Occipital lobe (tissue), 3 donors: ENCODE measurements at places on chromosomes 5 and 9.

DNA sequence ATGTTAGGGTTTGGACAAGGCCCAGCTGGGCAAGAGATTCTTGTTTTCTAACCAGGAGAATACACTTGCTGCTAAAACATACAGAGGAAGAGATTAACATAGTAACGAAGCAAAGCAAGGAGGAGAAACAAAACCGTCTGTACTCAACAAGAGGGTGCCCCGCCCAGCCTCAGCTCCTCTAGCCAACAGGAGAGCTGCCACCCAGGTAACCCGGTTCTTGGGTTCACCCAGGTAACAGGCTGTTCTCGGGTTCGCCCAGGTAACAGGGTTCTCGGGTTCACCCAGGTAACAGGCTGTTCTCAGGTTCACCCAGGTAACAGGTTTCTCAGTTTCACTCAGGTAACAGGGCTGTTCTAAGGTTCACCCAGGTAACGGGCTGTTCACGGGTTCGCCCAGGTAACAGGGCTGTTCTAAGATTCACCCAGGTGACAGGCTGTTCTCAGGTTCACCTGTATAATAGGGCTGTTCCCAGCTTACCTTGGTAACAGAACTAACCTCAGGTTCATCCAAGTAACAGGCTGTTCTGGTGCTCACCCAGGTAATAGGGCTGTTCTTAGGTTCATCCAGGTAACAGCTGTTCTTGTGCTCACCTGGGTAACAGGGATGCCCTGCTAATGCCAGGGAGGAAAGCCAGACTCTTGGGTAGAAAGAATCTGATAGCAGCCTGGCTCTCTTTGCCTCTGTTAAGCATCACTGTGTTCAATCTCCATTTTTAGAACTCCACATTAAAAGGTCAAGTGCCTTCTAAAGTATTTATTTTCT is 271.6 kb downstream of the SYK start:
- DNase-seq = no peak

- DNase-seq = no peak
Measured at GRCh38 chr5:178983728-178984127, 11.4 kb downstream of the GRM6 start.

GRCh38 chr5:143402553-143403333 is 743 bp downstream of the NR3C1 start:
- peak; percentile 51 for DNase-seq

- no peak for DNase-seq
Measured at GRCh38 chr5:1059884-1060263, 51.3 kb downstream of the NKD2 start.

DNA sequence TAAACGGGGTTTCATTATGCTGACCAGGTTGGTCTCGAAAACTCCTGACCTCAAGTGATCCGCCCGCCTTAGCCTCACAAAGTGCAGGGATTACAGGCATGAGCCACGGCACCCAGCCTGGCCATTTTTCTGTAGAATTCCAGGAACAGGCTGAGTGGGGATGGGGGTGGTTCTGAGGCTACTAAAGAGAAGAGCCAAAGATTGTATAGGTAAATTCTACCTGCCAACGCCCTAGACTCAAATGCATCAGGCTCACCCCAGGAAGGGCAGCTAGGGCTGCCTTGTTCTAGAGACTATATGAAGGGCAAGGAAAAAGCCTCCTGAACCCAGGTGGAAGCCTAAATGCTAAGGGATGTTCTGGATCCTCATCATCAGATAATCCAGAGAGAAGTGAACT is 1.6 kb upstream of the C5orf52 start:
- DNase-seq = no peak

- DNase-seq = no peak
Measured at GRCh38 chr9:103997856-103998370, 96.2 kb upstream of the SMC2 start.

DNA sequence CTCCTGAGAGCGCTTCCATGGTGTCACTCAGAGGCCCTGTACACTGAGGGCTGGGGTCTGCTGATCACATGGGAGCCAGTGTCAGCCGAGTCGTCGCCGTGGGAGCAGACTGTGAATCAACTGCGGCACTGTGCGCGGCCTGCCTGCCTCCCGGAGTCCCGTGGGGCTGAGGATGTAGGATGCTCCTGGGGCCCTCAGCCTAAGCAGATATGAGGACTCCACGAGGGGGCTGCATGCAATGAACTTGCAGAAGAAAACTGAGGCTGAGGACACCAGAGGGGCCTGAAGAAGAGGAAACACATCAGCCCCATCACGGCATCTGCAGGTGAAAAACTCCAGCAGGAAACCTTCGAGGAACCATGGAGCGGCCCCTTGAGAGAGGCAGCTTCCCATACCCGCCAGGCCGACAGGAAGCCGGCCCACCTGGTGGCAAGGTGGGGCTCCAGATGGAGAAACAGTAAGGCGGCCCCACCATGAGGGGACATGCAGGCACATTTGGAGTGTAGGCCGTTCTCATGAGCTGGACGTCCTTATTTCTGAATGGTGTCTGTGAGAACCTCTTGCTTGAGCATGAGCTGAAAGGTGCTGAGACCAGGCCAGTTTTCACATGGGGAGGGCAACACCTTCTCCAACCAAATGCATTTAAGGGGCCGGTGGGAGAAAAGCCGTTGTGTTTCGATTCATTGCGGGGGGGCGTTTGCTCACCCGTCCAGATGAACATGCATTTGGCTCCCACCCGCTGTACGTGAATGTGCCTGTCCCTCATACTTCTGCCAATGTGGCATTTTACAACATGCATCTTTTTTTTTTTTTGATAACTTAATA is 35.2 kb upstream of the ADAMTS2 start:
- no peak for DNase-seq

- no peak for DNase-seq
Measured at GRCh38 chr5:139492700-139493192, 10.2 kb upstream of the STING1 start.

GRCh38 chr5:170488570-170488969 is 15.2 kb upstream of the KCNIP1 start:
- no peak for DNase-seq

DNA sequence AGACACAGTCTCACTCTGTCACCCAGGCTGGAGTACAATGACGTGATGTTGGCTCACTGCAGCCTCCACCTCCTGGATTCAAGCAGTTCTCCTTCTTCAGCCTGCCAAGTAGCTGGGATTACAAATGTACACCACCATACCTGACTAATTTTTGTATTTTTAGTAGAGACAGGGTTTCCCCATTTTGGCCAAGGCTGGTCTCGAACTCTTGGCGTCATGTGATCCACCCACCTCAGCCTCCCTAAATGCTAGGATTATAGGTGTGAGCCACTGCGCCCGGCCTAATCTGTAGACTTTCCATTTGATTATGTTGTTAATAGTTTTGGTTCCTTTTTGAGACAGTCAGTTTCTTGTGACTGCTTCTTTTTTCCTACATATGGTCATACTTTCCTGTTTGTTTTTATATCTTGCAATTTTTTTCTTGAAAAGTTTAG is 31.0 kb downstream of the MTREX start:
- DNase-seq = no peak
